GM23338 (cell line): ENCODE measurements at places on chromosomes 5 and 9.
A peak's percentile ranks its signal among the peaks of the same experiment; 100 is the strongest.

GRCh38 chr5:144108131-144108530, 62.3 kb downstream of the YIPF5 start:
- DNase-seq, result no peak

DNA sequence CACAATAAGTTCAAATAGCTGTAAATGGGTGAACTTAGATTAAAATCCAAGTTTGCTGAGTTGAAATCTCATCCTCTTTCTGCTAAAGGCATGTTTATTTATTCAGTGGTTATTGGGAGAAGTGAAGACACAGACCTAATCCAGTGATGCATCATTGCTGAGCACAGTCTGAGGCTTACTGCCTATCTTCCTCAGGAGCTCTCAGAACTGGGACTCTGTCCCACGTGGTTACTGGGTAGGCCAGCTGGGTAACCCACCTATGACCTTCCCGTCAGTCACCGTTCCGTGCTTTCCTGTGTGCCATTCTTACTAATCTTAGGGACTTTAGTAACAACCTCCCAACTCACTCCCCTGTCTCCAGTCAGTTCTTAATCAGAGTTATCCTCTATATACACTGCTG, 226.8 kb upstream of the ATP10B start:
- DNase-seq, result no peak

GRCh38 chr9:108880738-108881316, 18.8 kb downstream of the ACTL7A start:
- DNase-seq, result no peak

GRCh38 chr5:39502704-39503103, 77.9 kb upstream of the DAB2 start:
- DNase-seq, result no peak

DNA sequence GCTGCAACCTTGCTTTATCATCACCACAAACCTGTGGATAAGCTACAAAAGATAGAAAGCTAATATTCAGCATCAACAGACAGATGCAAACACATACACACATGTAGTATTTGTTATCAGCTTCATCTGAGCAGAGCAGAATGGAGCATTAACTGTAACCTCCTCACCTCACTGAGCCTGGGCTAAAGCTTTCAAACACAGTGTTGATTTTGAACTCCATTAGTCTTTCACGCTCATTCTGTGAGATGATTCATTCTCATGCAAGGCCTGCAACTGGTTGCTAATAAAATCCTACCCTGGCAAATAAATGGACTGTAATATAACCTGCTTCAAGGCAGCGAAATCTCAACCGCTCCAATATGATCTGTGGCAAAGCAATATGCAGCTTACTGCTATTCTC, 1360.6 kb upstream of the ACO1 start:
- DNase-seq, result no peak

GRCh38 chr5:93220431-93220830, 360.6 kb downstream of the NR2F1-AS1 start:
- DNase-seq, result no peak

DNA sequence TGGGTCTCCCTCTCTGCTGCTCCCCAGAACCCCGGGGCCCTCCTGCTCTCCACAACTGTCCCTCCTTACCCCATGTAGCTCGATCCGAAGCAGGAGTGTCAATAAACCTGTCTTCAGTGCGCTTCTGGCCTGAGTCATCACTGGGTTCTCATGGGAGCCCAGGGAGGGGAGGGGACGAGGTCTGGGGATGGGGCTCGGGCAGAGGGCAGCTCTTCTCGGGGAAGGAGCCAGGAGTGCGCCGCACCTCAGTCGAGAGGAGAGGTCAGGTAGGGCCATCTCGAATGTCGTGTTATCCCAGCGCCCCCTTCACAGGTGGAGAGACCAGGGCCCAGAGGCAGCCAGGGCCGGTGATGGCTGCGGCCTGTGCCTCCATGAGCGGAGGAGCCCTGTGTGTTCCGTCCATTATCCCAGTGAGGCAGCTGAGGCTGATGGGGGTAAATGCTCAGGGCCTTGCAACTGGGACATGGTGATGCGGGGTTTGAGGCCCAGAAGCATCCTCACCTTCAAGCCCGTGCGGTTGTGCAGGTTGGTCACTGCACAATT, 52.1 kb downstream of the LRSAM1 start:
- no peak for DNase-seq

DNA sequence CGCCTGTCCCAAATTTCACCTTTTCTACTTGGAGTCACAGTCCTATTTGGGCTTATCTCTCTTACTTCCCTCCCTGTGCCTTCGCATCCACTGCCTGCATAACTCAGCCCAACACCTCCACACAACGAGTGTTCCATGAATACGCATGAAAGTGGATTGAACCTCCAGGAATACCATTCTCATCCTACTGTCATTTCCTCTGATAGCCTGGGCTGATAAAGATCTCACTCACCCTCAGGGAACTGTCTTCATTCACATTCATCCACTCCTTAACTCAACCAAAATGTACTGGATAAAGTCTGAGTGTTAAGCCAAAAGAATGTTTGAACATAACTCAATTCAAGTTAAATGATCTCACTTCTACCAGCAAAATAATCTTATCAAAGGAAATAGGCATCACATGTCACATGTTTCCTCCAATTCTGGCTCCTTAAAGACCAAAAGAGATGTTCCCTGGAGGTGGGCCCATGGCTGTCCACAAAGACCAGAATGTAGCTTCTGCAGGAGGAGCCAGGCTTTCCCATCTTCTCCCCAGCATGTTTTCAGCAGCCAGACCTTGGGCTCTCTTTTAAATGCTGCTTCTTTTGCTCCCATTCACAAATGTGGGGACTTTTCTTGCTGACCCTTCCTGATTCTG, 28.4 kb upstream of the TRIO start:
- DNase-seq, result no peak

DNA sequence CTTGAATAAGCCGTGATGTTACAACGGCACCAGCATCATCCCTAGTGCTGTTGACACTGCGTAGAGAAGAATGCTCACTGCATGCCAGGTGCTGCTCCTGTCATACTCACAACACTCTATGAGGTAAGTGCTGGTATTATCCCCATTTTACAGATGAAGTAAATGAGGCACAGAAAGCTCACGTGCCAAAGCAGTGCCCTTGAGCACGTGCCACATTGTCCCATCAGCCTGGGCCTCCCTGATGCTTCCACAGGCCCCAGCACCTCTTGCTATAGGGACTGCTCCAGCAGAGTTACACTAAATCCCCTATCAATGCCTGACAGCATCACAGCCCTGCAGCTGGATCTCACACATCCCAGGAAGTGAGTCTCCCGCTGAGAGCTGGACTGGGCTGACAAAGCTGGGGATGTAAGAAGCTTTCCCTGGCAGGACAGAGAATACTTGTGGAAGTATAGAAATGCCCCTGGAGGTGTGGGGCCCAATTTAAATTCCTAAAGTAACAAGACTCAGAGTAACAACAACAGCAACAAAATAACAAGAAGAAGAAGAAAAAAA, 216.1 kb downstream of the FSTL4 start:
- peak; percentile 49 for DNase-seq

GRCh38 chr9:29129763-29130162, 1556.5 kb upstream of the C9orf72 start:
- peak; percentile 53 for DNase-seq

- DNase-seq, result peak; percentile 90
These were observed 739 bp downstream of the PPP2CA start for GRCh38 chr5:134224888-134225779.

DNA sequence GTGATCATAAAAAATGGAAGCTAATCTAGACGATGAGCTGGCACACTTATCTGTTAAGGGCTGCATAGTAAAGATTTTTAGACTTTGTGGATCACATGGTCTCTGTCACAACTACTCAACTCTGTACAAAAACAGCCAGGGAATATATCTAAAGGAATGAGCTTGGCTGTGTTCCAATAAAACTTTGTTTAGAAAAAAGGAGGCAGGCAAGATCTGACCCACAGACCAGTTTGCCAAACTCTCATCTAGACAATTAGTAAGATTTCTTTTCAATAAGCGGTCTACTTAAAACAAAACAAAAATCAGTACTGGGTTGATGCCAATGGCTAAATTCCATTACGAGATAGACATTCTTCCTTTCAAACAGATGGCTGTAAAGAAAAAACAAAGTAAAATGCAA, 53.0 kb upstream of the RETREG1 start:
- DNase-seq, result no peak

DNA sequence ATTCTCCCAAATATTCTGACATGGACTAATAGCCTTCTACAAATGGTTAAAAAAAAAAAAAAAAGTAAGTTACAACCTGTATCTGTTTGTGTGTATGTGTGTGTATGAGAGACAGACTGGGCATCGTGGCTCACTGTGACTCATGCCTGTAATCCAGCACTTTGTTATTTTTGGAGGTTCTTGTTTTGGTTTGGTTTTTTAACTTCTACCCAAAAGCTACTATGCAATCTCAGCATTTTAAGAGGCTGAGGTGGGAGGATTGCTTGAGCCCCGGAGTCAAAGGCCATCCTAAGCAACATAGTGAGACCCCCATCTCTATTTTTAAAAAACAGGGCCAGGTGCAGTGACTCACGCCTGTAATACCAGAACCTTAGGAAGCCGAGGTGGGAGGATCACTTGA, 17.6 kb upstream of the HAVCR1 start:
- DNase-seq, result no peak

GRCh38 chr5:170534177-170534576, 30.4 kb downstream of the KCNIP1 start:
- DNase-seq, result peak; percentile 21

DNA sequence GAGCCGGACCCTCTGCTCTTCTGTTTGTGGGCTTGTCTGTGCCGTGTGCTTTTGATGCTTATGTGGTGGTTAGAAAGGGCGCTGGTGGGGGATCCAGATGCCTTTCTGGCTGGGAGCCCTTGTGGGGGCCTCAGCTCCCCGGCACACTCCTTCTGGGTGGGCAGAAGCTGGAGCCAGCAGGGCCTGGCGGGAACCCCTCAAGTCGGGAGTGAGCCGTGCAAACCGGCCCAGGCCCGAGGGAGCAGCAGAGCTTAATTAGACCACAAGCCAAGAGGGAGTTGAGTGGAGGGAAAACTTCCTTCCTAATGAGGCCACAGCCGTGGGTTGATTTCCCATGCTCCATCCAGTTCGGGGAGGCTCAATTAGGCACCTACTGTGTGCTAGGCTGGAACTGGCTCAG, 76.0 kb upstream of the RNU6ATAC start:
- no peak for DNase-seq

DNA sequence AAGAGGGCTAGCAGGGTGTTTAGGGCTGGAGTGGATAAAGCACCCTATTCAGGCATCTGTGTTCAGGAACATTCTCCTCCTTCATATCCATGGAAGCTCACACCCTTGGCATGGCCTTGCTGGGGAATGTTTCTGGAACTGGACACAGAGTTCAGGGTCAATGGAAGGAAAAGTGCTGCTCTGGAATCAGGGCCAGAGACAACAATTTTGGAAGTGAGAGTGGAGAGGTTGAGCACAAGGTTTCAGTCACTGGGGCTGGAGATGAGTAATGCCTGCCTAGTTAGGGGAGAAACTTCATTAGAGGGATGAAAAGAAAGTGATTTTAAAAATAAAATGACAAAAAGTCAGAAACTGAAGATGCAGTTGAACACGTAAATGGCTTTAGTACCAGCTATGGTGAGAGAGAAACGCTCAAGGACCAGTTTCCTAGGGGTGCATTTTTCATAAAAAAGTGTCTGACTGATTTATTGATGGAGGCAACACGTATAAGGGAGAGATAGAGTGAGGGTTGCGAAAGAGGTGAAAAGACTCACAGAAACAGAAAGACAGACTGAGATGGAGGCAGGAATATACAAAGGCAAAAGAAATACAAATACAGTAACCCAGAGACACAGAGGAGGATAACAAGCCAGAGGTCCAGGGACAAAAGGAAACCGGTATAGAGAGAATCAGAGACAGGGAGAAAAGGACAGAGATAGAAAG, 8.0 kb upstream of the TNFSF15 start:
- DNase-seq, result no peak

DNA sequence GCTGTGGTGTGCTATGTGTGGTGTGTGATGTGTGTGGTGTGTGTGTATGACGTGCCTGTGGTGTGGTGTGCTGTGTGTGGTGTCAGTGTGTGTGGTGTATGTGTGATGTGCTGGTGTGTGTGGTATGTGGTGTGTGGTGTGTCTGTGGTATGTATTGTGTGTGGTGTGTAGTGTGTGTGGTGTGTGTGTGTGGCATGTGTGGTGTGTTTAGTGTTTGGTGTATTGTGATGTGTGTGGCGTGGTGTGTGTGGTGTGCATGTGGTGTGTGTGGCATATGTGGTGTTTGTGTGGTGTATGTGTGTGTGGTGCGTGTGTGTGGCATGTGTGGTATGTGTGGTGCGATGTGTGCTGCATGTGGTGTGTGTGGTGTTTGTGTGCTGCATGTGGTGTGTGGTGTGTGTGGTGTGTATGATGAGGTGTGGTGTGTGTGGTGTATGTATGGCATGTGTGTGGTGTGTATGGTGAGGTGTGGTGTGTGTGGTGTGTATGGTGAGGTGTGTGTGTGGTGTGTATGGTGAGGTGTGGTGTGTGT, 18.3 kb upstream of the RNU6ATAC start:
- no peak for DNase-seq

GRCh38 chr9:126372716-126373115, 46.1 kb downstream of the MVB12B start:
- DNase-seq, result no peak

DNA sequence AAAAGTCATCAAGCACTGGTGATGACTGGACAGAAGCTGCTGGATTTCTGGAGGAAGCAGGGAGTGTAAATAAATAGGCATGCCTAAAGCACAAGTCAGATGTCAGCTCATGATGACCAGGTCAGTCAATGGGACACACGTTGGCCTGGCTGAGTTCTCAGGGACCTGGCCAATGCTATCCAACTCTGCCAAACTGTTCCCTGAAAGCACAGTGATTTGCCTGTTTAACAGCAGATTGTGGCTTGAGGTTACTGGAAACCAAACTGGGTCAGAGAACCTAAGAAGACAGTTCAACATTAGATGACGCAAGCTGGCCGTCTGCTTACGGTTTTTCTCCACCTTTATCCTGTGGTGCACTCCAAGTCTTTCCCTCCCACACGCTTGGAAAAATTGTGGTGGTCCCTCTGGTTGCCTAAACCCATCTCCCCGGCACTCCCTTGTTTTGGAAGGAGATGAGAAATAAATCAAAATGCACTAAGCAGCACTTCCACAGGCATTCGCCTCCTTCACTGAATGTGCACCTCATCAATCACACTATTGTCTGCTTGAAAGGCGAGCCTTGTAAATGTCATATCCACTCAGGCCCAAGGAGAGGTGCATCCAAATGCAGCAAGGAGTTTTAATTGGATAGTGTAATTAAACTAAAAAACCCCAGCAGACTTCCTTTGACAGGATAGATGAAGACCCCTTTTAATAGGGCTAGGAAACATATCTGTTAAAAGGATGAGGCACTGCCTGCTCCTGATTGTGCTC, 199.4 kb downstream of the GAPVD1 start:
- DNase-seq, result no peak

- no peak for DNase-seq
These were observed 29.7 kb downstream of the SLC25A25 start for GRCh38 chr9:128097543-128098296.
